ENCODE measurements at places on chromosomes 16 and 17.

DNA sequence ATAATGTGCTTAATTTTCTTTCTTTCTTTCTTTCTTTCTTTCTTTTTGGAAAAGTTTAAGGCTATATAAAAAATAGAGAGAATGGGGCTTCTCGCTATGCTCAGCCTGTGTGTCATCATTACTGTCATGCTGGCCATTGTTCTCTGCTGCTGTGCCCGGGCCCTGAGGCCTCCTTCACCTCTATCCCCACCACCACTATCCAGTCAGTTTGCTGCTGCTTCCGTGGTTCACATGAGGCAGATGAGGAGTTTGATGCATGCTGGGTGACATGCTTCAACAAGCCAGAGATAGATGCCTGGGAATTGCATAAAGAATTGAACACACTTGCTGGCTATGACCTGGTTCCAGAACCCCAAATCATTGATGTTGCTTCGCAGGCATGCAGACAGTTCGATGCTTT is 36.3 kb downstream of the PITPNC1 start:
- no peak for DNase-seq

DNA sequence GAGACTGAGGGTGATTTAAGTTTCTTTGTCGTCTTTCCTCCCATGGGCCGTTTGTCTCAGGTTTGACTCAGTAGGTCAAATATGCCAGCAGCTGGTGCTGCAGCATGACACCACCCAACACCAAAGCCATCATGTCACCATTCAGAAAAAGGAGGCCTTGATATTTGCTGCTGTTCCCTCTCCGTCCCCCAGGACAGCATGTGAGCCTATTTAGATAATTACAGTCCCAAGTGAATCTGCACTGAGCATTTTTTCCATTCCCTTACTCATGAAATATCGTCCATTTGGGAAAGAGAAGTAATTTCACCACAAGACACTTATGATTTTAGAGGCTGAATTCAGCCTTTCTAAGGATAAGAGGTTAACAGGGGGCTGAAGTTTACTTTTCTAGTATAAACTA is 62.2 kb upstream of the ADORA2B start:
- DNase-seq: no peak

DNA sequence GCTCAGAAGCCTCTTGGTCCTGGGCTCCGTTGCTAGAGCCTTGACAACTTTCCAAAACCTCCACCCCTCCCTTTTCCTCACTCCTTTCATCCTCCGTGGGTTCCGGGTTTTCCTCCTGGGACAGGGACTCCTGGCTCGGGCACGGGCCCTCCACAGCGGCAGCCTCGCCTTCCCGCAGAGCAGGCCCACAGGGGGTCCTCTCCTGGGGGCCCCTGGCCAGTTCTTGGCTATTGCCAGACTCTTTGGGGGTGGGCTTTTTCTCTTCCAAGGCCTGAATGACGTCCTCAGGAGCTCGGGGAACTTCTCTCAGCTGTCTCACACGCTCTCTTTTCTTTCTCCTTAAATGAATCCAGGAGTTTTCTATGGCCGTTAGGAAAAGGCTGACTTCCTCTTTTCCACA is 19.3 kb upstream of the MNT start:
- DNase-seq: no peak

DNA sequence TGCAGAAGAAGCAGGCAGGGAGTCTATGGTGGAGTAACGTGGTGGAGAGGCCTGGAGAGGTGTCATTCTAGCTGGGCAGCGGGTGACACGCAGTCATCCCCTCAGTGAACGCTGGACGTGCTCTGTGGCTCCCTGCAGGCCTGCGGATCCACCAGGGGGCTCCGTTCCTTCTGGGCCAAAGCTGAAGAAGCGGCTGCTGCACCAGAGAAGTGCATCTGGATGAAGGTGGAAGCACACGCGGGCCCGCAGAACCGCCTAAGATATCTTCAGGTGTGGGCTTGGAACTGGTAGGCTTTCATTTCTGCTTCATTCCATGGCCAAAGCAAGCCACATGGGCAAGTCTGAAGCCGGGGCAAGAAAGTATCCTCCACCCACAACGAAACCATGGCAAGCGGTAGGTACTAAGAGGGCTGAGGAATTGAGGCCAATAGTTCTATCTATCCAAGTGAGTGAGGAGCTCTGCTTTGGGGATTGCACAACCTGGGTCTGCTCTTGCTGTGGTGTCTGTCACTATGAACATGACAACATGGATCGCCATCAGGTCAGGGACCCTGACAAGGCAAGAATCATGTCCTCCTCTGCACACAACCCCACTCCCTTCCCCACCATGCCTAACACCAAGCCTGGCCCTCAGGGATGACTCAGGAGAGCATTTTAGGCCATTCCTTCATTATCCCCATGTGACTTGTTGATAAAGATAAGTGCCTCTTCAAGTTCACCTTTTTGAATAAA is 78.9 kb upstream of the FBXO47 start:
- no peak for DNase-seq

DNA sequence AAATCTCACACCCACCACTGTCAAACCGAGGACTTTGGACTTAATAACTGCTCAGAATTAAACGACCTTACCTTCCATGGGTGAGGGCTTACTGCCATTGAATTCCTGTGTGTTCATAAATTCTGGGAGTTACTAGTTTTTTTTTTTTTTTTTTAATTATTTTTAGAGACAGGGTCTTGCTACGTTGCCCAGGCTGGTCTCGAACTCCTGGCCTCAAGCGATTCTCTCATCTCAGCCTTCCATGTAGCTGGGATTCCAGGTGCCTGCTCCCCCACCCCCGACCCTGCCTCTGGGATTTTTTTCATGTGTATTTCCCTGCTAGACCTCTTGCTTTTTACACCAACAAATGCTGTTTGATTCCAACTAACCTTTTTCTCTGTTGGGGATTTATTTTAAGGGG is 14.9 kb upstream of the CD300A start:
- no peak for DNase-seq

GRCh38 chr17:68600931-68601564 is at the start of gene FAM20A:
Gene FAM20A, minus strand, starts transcription at chr17:68601367. Its CDS starts 701 bp downstream, at chr17:68600666.
- DNase-seq: no peak

DNA sequence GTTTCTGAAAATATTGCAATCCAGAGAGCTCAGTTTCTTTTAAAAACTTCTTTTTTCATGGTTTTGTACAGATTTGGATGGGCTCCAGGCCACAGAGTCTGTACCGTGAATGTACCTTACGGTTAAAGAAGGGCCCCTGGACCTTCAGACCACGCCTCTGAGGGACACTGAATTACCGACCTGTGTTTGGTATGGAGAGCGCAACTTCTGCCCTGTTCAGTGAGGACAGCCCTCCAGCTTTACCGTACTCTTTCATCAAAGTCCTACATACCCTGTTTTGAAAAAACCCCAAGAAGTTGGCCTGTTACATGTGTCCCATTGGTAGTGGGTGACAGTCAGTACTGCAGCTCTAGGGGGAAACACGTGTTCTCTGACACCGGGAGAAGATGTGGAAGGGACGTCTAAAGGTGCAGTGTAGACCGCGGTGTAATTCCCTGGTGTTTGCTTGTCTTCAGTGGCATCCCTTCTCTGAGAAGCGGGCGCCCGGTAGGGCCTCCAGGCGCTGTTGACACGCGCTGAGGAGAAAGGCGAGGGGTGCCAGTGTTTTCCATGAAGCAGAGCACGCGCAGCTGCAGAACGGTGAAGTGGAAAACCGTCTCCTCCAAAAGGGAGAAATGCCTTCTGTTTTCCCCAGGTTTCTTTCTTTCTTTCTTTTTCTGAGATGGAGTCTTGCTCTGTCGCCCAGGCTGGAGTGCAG is 6.2 kb downstream of the PGS1 start:
- DNase-seq: no peak

DNA sequence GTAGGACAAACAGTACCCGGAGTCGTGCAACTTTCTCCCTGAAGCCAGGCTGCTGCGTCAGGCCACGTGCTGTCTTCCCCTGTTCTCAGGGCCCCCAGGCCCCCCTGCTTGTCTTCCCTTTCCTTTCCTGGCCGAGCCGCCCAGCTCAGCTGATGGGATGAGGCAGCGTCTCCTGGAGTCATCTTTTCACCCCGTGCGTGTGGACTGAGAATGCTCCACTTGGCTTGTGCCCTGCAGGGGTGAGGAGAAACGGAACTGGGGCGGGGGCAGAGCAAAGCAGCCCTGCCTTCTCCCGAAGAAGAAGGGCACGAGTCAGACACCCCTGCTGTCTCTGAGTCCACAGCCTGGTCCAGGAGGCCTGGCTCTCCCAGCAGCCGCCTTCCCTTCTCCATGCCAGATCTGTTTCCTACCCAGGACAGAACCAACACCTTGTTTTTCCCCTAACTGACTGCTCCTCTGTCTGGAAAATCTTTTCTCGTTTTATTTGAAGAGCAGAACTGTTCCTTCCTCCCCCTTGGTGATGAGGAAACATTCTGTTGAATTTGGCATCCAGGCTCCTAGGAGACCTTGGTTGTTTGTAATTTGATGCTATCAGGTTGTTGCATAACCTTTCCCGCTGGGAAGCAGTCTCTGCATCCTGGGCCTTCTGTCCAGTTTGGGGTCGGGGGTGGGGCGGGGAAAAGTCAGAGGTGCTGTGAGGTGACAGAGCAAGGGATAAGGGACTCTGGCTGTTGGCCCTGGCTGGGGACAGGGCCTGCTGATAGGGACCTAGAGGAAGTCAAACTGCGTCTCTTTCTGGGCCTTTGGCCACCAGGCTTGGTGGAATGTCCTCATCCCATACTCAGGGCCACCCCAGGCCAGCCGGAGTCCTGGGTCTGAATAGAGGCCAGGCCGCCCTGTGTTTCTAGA is 78.8 kb downstream of the WIPI1 start:
- DNase-seq: no peak

DNA sequence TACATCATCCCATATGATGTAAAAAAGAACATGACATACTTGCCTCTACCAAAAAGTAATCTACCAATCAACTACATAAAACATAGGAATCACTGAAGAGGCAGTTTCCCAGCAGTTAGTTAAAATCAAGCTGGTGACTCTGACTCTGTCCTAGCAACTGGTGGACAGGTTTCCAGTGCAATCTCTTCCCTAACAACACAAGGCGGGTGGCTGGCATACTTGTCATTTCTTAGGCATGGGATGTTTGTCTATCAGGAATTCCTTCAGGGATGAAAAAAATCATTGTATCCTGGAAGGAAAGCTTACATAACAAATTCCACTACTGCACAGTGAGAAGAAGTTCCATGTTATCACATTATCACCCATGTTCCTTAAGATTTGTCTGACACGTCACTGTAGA is 50.9 kb downstream of the HELZ start:
- DNase-seq: peak; percentile 25

GRCh38 chr16:79612207-79612606 is 11.7 kb upstream of the MAF start:
- DNase-seq: peak; percentile 72

DNA sequence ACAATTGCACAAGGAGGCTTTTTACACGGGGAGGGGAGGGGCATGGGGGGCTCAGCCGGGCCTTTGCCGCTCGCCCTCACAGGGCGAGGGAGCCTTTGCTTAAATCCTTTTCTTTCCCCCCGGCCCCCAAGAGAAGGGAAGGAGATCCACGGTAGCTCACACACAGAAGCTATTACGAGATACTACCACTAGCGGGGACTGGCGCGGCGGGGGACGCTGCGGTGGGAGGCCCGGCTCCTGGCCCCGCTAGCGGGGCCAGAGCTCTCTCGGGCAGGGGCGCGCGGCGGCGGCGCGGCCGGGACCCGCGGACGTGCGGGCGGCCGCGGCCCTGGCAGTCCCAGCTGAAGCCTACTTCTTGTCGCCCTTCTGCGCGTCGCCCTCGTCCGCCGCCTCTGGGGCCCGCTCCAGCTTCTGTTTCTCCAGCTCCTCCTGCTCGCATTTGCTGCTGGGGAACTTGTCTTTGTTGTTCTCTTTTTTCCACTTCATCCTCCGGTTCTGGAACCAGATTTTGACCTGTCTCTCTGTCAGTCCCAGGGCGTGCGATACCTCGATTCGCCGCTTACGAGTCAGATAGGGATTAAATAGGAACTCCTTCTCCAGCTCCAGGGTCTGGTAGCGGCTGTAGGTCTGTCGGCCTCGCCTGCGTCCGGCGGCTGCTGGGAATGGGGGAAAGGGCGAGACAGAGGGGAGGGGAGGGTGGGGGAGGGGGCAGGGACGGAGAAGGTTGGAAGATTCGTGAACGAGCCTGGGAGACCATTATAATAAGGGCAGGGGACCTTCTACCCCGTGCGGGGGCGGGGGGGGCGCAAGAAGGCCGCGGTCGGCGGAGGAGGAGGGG is 2.0 kb downstream of the HOXB8 start:
- DNase-seq: no peak

- peak; percentile 86 for DNase-seq
Measured at GRCh38 chr17:3796110-3796821, 4.7 kb downstream of the ITGAE start.

DNA sequence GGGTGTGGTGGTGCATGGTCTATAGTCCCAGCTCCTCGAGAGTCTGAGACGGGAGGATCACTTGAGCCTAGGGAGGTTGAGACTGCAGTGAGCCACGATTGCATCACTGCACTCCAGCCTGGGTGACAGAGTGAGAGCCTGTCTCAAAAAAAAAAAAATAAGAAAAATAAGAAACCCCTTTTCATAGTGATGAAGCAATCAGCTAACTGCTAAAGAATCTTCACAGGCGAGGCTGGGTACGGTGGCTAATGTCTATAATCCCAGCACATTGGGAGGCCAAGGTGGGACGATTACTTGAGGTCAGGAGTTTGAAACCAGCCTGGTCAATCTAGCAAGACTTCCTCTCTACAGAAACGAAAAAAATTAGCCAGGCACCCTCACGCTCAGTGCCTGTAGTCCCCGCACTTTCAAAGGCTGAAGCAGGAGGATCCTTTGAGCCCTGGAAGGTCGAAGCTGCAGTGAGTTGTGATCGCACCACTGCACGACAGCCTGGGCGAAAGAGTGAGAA is 760 bp downstream of the SLFN12L start:
- DNase-seq: no peak

GRCh38 chr17:63405741-63406261 is 40.3 kb downstream of the CYB561 start:
- DNase-seq: peak; percentile 69

DNA sequence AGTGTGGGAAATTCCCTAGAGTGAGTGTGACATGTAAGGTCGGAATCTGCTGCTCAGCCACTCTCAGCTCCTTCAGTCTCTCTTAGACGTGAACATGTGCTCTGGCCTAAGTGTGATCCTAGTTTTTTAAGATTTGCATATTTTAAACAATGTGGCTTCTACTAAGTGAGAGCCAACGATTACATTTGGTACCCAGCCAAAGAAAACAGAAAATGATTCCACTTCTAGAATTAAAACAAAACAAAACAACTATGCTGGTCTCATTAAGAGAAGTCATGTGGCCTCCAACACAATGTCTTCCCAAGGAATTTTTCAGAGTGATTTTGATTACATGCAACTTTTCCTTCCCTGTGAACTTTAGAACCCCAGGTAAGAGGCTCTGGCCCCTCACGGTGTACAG is 10.1 kb downstream of the TMEM238L start:
- DNase-seq: no peak

DNA sequence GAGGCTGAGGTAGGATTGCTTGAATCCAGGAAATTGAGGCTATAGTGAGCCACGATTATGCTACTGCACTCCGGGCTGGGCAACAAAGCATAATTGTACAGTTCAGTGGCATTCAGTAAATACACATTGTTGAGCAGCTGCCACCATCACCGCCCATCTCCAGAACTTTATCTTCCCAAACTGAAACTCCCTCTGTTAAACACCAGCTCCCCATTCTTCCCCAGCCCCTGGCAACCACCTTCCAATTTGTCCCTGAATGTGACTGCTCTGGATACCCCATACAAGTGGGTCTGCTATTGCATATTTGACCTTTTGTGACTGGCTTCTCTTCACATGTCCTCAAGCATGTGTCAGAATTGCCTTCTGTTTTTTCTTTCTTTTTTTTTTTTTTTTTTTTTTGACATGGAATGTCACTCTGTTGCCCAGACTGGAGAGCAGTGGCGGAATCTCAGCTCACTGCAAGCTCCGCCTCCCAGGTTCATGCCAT is 2.9 kb downstream of the RPL38 start:
- DNase-seq: no peak

GRCh38 chr17:30950669-30951399 is 20.0 kb upstream of the RNF135 start:
- DNase-seq: peak; percentile 87
